Foreskin keratinocyte (primary cell): ENCODE measurements at places on chromosomes 1 and 21. TPM values are rescaled to one million over a fixed set of nuclear protein-coding genes. Genes with fewer than 3 reads are reported as not detected.

REG4 gene
- total RNA-seq: not detected in 2 replicates

EDN2 gene
- total RNA-seq: 0.11 and 0.27 TPM in 2 replicates

TSSK3 gene
- total RNA-seq: 0.65 TPM in 1 of 2 replicates, not detected in the other

RGS7 gene
- not detected in 2 replicates for total RNA-seq

CLK2 gene
- 31.5 and 34.0 TPM in 2 replicates for total RNA-seq

ADGRL4 gene
- total RNA-seq: not detected in 2 replicates

LIN28A gene
- total RNA-seq: not detected in 2 replicates

UBE2U gene
- not detected in 2 replicates for total RNA-seq

TMPRSS15 gene
- not detected in 2 replicates for total RNA-seq

PPFIA4 gene
- 0.25 and 0.99 TPM in 2 replicates for total RNA-seq
